NCI-H2171 (cell line): ENCODE measurements at places on chromosomes 16 and 17.
A peak's percentile ranks its signal among the peaks of the same experiment; 100 is the strongest.

- no peak for DNase-seq
Observed at GRCh38 chr17:66474258-66474657, 171.8 kb downstream of the PRKCA start.

- DNase-seq: no peak
Observed at GRCh38 chr16:57569306-57569946, 27.0 kb downstream of the ADGRG5 start.

GRCh38 chr16:4388271-4389021 is 16.8 kb downstream of the VASN start:
- DNase-seq: no peak

- DNase-seq: peak; percentile 41
Observed at GRCh38 chr17:67891481-67892119, 66.3 kb downstream of the BPTF start.

GRCh38 chr17:44331249-44331760 is 6.7 kb upstream of the SLC25A39 start:
- DNase-seq: peak; percentile 28

DNA sequence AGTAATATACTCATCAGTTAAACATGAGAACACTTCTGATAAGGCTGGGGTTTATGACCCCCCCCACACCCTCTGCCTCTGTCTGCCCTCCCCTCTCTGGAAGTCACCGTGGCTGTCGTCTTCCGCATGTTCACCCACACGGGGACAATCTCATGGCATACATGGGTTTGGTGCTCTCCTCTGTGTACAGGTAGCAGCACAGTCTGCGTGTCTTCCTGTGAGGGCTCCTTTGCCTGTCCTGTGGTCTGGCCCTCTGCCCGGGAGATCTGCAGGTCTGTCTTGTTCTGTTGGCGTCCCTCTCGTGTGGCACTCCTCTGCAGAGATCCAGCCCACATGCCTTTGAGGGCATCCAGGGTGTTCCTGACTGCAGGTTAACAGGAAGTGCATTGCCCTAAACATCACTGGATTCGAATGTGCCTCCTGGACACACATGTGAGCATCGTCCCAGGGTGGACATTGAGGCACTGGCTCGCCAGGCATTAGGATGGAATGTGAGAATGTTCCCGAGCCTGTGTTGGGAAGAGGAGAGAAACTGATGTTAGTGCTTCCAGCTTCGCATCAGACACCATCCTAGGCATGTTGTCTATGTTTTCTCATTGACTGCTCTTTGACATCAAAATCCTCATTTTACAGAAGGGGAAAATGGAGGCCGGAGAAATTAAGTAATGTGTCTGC is 54.5 kb downstream of the NKD1 start:
- DNase-seq: no peak

GRCh38 chr16:85275533-85276249 is 163.4 kb upstream of the CIBAR2 start:
- DNase-seq: peak; percentile 85

- no peak for DNase-seq
Observed at GRCh38 chr16:48153774-48154173, 2.0 kb downstream of the ABCC12 start.

GRCh38 chr16:1058216-1058615 is 14.3 kb upstream of the SSTR5 start:
- no peak for DNase-seq

DNA sequence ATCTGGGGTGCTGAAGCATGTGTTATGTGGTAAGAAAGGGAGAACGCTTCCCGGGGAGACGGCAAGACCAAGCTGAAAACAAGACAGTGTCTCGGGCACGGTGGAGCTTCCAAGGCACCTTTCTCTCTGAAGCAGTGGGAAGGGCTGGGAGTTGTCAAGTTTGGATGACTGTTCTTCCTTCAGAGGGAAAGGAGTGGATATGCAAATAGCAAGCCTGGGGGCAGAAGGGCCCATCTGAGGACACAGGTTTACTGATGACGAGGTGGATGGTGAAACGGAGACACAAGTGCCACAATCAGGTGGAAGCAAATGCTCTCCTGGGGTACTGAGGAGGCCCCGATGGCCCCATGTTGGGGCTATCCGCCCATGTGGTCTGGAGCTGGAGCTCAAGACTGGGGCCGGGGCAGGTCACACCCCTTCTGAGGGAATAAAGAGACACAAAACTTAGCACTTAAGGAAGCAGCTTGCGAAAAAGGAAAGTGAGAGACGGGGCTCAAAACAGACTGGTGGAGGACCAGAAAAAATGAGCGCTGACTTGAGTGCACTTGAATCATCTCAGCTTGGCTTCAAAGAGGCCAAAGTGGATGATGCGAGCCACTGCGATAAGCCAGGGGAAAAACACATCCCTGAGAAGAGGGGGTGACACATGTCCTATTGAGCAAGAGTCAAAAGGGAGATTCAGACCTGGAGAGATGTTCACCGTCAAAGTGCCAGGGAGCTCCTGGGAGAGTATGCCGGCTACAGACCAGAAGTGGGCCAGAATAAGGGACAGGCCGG is 34.8 kb upstream of the MTSS2 start:
- DNase-seq: no peak

GRCh38 chr16:66443269-66443652 is 16.2 kb downstream of the BEAN1 start:
- DNase-seq: no peak

DNA sequence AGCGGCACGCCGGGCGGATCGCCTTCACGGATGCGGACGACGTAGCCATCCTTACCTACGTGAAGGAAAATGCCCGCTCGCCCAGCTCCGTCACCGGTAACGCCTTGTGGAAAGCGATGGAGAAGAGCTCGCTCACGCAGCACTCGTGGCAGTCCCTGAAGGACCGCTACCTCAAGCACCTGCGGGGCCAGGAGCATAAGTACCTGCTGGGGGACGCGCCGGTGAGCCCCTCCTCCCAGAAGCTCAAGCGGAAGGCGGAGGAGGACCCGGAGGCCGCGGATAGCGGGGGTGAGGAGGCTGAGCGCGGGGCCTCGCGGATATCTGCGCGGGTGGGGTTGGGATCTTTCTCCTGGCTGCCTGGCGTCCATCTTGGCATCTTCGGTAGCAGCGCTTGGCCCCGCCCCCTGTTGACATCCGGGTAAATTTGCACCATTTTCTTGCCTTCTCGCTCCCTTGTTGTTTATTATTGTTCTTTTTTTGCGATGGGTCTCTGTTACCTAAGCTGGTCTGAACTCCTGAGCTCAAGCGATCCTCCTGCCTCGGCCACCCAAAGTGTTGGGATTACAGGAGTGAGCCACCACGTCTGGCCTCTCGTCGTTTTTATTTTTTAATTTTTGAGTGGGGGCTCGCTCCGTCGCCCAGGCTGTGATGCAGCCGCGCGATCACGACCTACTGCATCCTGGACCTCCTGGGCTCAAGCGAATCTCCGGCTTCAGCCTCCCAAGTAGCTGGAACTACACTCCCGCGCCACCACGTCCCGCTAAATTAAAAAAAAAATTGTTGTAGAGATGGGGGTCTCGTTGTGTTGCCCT is 898 bp downstream of the TERF2IP start:
- DNase-seq: peak; percentile 66

GRCh38 chr16:67246081-67246755 is 1.1 kb downstream of the FHOD1 start:
- no peak for DNase-seq

DNA sequence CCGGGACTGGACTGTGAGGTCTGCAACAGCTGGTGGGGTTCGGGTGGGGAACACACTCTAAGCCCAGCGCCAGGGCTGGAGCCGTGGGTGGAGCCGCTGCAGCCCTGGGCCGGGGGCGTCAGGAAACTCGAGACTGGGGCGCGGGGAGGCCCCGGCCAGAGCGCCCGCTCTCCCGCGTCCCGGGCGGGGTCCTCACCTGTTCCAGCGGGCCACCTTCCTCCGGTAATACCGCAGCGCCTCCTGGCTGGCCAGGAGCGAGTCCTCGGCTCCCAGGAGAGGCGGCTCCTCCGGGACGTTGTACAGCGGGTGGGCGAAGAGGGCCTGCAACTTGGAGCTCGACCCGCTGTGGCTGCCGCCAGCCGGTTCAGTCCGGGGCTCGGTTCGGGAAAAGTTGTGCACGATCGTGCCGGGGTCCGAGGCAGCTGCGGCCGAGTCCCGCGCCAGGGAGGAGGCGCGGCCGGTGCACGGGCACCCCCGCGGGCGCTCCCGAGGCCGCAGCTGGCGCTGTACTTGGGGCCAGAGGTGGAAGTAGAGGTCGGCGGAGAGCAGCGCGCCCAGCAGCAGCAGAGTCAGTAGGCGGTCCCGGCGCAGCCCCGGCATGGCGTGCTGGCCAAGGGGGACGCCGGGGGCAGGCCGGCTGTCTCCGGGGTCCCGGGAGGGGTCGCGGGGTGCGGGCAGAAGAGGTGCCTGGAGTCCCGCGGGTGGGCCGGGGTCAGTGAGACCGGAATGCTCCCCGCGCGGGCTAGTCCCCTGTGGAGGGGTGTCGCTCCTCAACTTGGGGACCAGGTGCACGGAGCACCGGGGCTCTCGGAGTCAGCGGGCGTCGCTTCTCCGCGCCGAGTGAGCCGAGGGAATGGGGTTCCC is 868 bp downstream of the FAM20A start:
- DNase-seq: peak; percentile 23

DNA sequence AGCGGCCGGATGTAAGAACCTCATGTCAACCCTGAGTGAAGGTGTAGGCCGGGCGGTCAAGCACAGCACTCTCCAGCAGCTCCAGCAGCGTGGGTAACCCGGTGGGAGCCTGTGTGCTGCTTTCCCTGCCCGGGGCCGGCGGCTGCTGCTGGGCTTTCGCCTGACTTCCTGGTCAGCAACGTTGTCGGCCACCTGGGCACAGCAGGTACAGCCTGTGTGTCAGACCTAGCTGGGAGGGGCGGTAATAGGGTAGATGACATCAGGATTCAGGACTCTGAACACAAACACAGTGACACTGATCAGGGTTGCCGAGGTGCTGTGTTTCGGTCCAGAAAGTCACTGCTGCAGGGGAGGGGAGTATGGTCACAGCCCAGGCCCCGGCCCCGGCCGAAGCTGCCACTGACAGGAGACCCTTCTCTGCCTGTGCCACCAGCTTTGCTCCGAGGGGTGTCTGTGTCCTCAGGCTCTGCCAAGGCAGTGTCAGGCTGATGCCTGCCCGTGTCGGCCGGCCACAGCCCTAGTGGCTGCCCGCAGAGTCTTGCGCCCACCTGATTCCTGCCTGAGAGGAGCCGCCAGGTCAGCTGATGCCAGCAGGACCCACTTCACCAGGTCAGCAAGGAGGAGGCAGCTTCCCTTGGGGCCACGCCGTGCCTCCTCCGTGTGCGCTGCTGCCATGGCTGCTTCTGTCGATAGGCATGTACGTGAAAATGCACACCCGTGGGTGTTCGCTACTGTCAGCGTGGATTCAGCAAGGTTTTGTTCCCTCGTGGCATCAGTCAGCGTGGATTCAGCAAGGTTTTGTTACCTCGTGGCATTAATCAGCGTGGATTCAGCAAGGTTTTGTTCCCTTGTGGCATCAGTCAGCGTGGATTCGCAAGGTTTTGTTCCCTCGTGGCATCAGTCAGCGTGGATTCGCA is 9.2 kb downstream of the RAB40C start:
- no peak for DNase-seq

GRCh38 chr17:227946-228615 is 46.6 kb upstream of the DOC2B start:
- DNase-seq: no peak

- no peak for DNase-seq
Observed at GRCh38 chr16:88855176-88855575, 1.6 kb downstream of the GALNS start.

- no peak for DNase-seq
Observed at GRCh38 chr17:75517297-75517865, 1.1 kb downstream of the TSEN54 start.

- DNase-seq: peak; percentile 27
Observed at GRCh38 chr17:40351359-40352236, 12.9 kb downstream of the GJD3 start.

DNA sequence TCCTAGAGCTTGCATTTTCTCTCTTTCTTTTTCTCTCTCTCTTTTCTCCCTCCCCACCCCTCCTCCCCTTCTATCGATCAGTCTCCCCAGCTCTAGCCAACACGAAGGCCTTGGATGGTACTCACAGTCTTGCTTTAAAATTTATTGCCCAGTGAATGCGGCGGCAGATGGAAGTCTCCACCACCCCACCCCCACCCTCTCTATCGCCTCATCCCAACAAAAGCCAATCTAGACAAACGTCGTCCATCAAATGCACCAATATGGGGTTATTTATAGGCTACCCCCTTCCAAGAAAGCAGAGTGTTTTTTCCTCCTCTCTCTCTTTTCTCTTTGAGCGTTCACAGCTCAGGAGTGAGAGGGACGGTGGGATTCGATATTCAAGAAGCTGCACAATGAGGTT is 10.5 kb upstream of the NGFR start:
- DNase-seq: no peak

DNA sequence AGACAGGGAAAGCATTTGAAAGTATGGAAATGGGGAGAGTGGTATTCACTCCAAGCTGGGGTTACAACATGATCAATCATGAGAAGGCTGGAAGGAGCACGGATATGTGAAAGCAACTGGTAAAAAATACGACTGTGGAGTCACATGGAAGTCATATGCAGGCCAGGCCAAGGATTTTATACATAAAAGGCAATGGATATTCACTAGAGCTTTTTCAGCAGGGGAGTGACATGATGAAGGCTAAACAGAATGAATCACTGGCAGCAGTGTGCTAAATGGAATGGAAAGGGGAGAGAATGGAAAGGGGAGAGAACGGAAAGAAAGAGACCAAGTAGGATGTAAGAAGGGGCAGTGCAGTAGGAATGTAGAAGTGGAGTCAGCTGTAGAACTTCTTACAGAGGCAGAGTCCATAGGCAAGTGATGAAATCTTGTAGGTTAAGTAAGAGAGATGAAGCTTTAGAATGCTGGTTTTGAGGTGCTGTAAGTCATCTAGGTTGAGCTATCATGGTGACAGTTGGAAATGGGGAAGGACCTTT is 13.0 kb upstream of the NETO2 start:
- no peak for DNase-seq

DNA sequence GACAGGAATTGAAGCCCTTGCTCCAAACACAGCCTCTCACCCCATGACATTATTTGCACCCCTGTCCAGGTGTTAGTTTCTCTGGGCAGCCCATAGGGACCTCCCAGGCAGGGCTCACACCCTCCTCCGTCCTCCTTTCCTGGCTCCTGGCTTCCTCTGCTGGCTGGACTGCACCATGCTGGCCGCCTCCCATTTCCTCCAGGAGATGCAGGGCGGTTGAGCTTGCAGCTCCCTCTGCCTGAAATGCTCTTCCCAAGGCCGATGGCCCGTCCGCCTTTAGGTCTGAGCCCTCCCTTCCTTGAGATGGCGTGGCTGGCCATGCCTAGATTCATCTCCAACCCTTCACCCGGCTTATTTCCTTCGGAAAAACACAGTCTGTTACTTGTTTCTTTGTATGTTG is 334.8 kb downstream of the SNX29 start:
- DNase-seq: no peak

- DNase-seq: no peak
Observed at GRCh38 chr17:49518346-49519078, 23.4 kb downstream of the NGFR start.

- no peak for DNase-seq
Observed at GRCh38 chr16:82197540-82198240, 27.7 kb upstream of the MPHOSPH6 start.

GRCh38 chr17:1104222-1104621 is 75.6 kb downstream of the ABR start:
- no peak for DNase-seq

- no peak for DNase-seq
Observed at GRCh38 chr16:5653789-5654188, 556.2 kb upstream of the EEF2KMT start.

- DNase-seq: no peak
Observed at GRCh38 chr16:86180780-86181179, 281.8 kb downstream of the IRF8 start.

- DNase-seq: peak; percentile 53
Observed at GRCh38 chr16:89375021-89375420, 115.3 kb downstream of the ANKRD11 start.
